Midbrain (tissue), 1 donor: ENCODE measurements at places on chromosomes 5 and 9.

DNA sequence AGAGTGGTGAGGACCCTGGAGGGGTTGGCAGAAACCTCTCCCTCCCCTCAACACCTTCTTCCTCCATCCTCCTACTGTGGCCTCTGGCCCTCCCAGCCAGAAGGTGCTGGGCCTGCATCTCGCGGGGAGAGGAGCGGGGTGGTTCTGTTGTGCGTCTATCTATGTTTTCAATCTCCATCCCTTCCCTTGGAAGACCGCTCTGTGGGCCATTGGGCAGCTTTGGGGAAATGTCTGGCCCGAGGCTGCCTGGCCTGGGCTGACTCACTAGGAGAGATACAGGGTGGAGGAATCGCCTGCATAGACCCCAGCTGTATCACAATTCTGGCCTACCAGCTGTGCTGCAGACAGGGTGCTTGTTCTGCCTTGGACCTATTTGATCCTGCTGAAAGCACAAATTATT is 48.4 kb upstream of the DAB2IP start:
- DNase-seq: no peak

- DNase-seq: no peak
Observed at GRCh38 chr5:16625096-16625495, 8.3 kb upstream of the RETREG1 start.

GRCh38 chr5:135073761-135074345 is 39.8 kb upstream of the PITX1 start:
- no peak for DNase-seq

GRCh38 chr5:81856948-81857928 is 106.3 kb upstream of the SSBP2 start:
- peak; percentile 80 for DNase-seq

DNA sequence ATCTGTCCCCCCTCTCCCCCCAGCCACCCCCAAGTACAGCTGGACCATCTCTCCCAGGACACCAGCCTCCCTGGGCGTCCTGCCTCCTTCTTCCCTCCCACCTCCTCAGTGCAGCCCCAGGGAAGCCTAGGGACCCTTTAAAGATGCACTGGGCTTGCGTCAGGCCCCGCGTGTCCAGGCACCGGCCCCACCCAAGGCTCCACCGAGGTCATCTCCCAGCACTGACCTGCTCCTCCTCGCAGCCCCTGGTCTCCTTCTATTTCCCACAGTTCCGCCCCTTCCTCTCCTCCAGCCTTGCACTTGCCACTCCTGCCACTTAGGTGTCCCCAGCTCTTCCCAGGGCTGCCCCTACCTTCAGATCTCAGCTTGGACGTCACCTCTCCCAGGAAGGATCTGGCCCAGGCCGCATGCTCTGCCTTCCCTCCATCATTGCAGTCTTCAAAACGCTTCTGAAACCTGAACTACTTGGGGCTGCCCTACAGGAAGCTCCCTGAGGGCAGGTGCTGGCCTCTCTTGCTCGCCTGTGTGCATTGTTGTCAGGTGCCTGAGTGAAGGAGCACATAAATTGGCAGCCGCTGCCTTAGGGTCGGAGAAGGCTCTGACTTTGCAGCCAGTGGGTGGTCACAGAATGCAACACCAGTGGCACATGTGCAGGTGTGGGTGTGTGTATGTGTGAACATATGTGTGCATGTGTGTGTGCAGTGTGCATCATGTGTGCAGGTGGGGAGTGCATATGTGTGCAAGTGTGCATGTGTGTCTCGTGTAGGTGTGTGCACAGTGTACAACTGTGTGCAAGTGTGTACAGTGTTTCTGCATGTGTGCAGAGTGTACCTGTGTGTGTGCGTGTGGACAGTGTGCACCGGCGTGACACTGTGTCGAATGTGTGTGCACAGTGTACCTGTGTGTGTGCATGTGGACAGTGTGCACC is 152.9 kb downstream of the C9orf50 start:
- DNase-seq: no peak

DNA sequence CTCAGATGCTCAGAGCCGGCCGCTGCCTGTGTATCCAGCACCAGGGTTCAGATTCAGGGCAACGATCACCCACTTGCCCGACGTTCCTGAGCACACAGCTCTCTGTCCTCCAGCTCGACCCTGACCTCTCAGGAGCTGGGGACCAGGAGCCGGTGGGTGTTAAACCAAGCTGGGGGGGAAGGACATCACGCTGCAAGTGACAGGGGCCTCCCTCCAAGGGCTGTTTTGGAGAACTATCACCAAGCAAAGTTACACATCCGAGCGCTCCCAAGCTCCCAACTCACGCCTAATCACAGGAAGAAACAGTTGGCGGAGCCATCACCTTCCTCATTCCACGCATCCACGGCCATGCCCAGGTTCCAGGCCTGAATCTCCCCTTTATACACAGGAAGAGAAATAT is 51.5 kb upstream of the ZNF354A start:
- no peak for DNase-seq

DNA sequence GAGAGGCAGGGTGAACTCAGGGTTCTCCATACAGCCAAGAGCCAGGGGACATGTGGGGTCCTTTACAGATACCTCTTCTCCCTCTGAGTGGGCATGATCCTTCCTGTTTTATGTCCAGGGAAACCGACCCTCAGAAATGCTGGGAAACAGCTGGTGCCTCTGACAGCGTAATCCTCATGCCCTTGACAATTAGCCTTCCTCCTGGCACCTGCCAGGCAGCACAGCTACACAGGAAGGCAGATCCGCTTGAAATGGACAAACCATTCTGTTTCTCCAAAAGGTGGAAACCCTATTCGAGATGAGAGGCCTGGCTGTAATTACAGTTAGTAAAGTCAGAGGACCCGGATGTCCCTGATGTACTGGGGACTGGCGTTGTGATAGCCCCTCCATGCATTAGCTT is 7.2 kb downstream of the ERGIC1 start:
- no peak for DNase-seq

- DNase-seq: no peak
Observed at GRCh38 chr5:31758803-31759425, 120.0 kb downstream of the PDZD2 start.

DNA sequence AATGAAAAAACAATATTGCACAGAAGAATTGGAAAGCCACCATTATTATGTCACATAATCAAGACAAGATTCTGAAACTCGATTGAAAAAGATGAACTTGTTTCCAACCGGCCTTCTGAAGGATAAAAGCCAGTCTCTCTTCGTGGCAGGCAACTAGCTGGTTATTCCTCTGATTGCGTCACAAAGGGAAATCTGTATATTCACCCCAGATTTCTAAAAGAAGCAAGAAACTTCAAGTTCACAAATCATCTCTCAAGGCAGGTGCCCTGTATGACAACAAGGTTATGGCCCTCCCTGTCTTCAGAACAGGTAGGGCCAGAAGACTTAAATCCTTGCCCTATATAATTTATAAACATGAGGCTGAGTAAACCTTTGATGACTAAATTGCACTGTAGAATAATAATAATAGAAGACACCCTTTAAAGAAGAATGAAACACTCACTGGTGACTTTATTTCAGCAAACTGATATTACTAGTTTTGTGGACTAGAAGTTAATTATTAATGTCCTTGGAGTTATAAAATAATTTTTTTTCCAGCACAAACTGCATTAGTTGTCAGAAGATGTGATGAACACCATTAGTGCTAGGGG is 2.9 kb upstream of the KLF4 start:
- DNase-seq: no peak

DNA sequence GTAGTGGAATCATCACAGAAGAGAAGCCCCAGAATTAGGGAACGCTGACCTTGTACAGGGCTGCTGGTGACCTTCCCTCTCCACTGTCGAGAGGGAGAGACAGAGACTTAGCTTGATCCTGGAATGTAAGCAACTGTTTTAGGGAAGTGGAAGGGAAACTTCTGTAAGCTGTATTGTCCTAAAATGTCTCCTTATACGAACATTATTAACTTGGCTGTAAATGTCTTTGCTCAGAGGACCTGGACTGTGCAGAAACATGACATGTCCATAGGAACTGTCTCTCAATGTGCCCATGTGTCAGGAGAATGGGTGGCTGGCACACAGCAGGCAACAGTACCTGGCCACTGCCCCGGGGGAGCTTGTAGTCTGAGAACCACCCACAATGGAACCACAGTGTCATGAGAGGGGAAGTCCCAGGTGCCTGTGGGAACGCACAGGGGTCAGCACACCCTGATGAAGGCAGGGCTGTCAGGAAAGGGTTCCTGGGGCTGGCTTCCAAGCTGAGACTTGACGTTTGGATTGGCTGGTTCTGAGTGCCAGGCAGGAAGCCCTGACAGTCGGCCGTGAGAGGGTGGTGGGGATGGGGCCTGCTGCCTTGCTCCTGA is 34.0 kb downstream of the DAP start:
- DNase-seq: no peak

DNA sequence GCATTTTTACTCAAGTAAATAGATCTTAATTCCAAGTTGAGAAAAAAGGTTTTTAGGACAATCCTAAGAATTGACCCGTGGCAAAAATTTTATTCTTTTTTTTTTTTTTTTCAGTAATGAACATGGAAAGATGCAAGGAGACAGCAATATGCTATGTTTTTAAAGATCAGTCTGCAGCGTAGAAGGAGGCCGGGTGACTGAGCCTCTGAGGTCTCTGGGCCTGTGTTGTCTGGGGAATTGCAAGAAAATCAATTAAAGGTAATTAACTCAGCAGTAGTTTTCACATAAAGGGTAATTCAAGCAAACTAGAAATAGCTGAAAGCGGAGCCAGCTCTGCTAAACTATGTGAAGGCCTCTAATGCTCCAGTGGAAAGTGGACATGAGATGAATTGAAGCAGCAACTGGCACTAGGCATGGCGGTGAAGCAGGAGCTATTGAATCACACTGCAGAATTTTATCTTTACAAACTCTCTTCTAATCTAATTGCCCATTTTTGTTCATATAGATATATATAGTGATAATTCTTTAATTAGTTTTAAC is 285.2 kb upstream of the ITGA1 start:
- no peak for DNase-seq

DNA sequence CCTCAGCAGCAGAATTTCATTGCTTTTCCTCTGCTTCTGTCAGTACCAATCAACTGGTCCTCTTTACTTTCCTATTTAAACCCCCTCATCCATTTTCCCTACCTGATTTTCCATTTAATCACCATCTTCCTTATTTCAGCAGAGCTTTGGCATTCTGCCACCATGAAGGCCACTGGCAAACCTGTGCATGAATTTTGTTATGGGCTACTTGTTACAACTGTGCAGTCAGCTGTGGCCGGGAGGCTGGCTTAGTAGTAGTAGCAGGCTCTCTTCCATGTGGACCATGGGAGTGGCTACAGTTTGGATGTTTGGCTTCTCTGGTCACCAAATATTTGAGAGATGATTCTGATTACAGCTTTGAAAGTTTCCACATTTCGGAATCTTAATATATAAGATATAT is 976.6 kb upstream of the SEMA6A start:
- DNase-seq: no peak

- DNase-seq: peak; percentile 21
Observed at GRCh38 chr9:136564379-136564988, 18.6 kb upstream of the NOTCH1 start.

DNA sequence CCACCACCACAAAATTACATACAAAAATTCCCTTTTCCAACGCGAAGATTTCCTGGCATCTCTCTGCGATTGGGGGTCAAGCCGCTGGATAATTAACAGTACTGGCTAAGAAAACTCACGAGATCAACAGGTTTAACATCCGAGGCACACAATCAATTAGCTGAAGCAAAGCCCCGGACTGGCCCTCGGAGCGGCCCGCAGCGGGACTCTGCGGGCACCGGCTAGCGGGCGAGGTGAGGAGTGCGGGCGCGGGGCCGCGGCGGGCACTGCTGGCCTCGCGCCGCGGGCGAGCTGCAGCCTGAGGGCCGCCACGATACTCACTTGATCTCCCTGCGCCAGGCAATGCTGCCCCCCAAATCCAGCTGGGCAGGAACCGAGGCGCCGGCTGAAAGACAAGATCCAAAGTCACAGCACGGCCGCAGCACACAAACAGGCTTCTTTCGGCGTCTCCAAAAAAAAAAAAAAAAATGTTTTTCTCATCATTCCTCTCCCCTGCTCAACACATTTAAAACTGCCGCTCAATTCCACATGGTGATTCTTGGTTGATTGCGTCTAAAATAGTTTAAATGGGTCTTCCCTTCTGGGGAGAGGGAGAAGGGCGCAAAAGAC is 210.2 kb downstream of the MEF2C start:
- DNase-seq: no peak

- DNase-seq: no peak
Observed at GRCh38 chr5:151459680-151460324, 12.4 kb downstream of the SLC36A1 start.

GRCh38 chr5:73821003-73821402 is 195.0 kb downstream of the ARHGEF28 start:
- no peak for DNase-seq

DNA sequence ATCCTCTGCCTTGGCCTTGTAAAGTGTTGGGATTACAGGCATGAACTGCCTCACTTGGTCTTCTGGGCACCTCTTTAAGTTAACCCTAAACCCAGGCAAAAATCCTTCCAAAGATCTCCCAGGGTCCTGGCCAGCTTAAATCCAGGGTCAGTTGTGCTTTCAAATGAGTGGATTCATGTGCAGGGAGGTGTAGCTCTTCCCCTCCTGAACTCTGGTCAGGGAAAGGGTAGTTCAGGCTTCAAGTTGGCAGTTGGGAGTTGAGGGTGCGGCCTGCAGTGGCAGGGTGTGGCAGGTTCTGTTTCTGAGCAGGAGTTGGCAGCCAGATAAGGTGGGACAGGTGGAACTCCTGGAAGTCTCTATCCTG is 3.6 kb downstream of the HNRNPAB start:
- no peak for DNase-seq

DNA sequence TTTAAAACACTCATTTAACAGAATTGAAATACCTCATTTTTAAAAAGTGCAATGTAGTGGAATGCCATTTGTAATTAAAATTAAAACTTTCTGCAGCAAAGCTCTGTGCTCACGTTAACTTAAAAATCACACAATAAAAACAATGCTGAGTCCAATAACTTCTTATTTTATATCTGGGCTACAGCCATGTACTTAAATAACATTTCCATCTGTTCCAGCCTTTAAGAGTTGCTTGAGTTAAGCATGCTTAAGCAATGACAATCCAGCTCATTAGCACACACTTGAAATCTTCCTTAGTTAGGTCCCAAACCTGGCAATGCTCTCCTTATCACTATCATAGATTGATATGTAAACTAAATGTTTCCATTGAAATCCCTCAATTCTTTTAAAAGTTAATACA is 132.3 kb upstream of the CDH12 start:
- DNase-seq: no peak

- no peak for DNase-seq
Observed at GRCh38 chr5:120509053-120509452, 45.0 kb downstream of the PRR16 start.

DNA sequence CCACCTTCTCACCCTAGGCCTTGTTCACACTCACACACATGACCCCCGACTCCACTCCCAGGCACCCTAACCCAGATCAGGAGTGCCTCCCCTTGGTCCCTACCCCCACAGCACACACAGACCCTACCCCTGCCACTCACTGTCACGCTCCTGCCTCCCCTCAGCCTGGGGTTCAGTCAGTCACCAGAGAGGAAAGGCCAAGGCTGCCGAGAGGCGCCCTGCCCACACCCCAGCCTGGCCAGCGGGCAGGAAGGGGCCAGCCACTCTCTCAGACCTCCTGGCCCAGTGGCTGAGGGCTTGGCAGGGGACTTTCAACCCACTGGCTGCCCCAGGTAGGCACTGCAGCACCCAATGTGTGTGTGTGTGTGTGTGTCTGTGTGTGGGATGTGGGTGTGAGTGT is 122.4 kb upstream of the MVB12B start:
- DNase-seq: no peak
